ENCODE measurements at places on chromosomes 12 and 14. TPM values are rescaled to one million over a fixed set of nuclear protein-coding genes. Genes with fewer than 3 reads are reported as not detected.

CKAP4 gene
- total RNA-seq: 56.4 TPM

STAC3 gene
- 2.7 TPM for total RNA-seq

DNA sequence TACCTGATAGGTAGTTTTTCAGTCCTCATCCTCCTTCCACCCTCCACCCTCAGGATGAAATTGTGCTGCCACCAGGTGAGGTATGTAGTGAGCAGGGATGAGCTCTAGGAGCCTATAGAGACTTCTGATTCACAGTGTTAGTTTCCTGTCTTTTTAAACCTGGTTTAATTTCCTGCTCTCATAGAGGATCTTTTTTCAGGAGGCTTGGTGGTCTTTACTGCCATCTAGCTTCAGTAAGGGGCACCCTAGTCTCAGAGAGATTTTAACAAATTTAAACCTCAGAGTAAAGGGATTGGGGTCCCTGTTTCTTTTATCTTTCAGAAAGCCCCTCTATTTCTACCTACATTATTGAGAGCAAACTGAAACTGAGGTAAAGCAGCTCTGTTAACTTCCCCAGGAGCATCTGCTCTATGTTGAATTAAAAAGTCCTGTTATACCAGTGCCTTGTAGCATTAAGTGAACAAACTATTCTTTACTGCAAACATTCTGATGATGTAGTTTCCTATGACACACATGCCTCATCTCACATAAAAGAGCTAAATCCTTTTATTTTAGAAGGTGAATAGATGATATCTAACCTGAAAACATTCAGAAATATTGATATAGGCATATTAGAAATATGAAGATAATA is 172.2 kb upstream of the DDHD1 start:
- no peak for DNase-seq

- no peak for DNase-seq
Measured at GRCh38 chr14:54478636-54479215, 10.1 kb downstream of the GMFB start.

DNA sequence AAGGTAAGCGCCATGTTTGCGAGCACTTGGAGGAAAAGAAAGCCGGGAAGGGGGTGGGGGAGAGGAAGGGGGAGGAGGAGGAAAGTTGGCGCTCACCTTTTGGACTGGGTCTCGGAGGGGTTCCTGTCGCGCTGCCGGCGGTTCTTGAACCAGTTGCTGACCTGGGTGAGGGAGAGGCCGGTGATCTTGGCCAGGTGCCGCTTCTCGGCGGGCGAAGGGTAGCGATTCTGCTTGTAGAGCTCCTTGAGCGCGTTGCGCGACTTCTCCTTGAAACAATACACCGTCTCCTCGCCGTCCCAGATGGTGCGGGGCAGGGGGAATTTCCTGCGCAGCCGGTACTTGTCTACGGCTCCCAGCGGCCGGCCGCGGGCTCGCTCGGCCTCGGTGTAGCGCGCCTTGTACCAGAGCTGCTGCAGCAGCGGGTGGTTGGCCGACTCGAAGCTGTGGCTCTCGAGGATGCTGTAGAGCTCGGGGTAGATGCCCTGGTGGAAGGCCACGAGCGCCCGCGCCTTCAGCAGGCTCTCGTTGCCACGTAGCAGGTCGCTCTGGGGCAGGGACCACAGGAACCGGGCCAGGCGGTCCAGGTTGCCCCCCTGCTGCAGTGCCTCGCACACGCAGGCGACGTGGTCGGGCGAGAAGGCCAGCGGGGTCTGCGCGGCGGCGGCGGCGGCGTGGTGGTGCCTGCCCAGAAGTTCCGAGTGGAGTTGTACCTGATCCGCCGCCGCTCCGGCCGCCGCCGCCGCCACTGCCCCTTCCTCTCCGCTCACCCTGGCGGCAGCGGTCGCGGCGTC is 840 bp downstream of the SIX4 start:
- peak; percentile 51 for DNase-seq

- DNase-seq: no peak
Measured at GRCh38 chr12:113263431-113263963, 42.2 kb downstream of the TPCN1 start.

NAB2 gene
- 11.1 TPM for total RNA-seq

DNA sequence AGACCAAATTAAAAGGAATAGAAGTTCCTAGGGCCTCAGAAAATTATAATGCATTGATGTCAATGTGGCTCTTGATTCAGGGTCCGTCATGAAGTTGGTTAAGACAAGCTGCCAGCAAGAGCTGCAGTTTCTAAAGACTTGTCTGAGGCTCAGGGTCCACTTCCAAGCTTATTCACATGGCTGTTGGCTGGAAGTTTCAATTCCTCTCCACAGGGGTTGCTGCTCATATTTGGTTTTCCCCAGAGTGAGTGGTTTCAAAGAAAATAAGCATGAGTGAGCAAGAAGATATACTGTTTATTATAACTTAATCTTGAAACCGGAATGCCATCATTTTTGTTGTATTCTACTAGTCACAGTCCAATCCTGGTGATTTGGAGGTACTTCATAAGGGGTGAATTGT is 1247.4 kb downstream of the LRFN5 start:
- no peak for DNase-seq

- no peak for DNase-seq
Measured at GRCh38 chr12:21695986-21696385, 38.3 kb upstream of the LDHB start.

GPR84 gene
- 0.55 TPM for total RNA-seq

AHNAK2 gene
- 7.1 TPM for total RNA-seq

DNA sequence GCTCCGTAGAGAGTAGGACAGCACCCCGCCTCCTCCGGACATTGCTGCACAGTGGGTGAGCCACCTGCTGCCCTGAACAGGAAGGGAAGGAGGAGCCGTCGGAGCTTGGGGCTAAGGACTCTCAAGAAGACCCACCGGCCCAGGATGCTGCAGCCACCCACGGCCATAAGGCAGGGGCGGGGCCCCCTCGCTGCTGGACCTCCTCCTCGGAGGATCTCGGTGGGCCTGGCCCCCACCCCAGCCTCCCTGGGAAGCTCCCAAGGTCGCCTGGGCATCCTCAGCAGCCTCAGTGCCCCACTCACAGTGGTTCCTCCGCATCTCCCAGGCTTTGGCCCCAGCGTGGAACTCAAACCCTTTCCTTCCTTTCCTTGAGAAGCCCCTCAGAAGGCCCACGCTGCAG is 68.6 kb upstream of the DIO3 start:
- no peak for DNase-seq

GRCh38 chr14:68734231-68734732 is 58.6 kb downstream of the ZFP36L1 start:
- no peak for DNase-seq

DNA sequence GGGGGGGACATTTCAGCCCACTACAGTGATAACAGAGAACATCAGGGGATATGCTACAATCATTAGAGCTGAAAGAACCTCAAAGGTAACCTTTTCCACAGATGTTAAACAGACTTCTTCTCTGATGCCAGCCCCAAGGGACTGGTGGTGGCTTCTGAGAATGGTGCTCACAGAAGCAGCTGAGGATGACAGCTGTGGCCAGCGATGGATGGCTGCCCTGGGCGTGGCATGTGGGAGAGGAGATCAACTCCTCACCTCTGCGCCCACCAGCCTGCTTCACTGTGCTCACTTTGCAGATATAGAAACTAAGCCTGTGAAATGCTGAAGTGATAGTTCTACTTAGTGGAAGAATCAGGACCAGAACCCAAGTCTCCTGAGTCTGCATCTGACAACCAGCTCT is 33.0 kb downstream of the FOXN3 start:
- no peak for DNase-seq

AKAP6 gene
- total RNA-seq: 98.2 TPM

DNA sequence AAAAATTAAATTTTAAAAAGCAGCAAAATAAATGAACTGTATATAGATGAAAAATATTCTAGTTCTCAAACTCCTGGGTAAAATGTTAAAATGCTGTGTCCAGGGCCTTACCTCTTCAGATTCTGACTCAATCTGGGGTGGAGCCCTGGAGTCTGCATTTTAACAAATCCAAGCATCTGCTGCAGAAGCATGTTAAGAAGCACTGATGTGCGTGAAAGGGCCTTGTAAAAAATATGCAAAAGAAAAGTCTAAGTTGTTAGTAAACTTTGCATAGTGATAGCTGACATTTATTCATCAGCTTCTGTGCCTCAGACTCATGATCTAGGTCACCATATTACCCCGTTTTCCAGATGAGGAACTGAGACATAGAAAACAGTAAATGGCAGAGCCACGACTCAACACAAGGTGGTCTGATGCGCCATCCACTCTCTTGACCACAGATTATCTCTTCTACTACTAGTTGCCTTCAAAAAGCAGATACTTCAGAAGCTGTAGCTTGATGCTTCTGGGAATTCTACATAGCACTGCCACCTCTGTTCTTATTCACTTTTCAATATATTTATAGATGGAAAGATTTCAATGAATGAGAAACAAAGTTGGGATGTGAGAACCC is 28.0 kb upstream of the PTCSC3 start:
- no peak for DNase-seq
